NCI-H1436 (cell line): ENCODE measurements at places on chromosomes 5 and 9.

DNA sequence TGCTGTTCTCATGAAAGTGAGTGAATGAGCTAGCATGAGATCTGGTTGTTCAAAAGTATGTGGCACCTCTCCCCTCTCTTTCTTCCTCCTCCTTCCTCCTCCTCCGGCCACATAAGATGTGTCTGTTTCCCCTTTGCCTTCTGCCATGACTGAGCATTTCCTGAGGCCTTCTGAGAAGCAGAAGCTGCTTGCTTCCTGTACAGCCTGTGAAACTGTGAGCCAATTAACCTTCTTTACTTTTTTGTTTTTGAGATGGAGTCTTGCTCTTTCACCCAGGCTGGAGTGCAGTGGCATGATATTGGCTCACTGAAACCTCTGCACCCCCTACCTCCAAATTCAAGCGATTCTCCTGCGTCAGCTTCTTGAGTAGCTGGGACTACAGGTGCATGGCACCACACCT, 6.1 kb downstream of the S100Z start:
- no peak for DNase-seq

DNA sequence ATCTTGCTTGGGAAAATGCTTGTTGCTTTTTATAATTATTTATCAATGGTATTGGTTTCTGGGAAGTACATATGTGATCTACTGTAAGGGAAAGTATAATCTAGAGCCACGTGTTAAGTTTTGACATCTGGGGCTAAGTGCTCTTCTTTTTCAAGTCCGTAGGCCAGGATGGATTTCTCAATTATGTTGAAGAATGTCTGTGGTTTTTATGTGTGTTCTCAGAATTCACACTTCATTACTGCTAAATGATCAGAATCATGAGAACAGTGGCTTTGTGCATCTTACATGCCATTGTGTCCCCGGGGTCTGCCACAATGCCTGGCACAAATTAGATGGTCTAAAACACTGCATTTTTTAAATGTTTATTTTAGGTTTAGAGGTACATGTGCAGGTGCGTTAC, 14.5 kb upstream of the AUH start:
- no peak for DNase-seq

- no peak for DNase-seq
These were observed 399.3 kb downstream of the ADGRV1 start for GRCh38 chr5:90957906-90958305.

DNA sequence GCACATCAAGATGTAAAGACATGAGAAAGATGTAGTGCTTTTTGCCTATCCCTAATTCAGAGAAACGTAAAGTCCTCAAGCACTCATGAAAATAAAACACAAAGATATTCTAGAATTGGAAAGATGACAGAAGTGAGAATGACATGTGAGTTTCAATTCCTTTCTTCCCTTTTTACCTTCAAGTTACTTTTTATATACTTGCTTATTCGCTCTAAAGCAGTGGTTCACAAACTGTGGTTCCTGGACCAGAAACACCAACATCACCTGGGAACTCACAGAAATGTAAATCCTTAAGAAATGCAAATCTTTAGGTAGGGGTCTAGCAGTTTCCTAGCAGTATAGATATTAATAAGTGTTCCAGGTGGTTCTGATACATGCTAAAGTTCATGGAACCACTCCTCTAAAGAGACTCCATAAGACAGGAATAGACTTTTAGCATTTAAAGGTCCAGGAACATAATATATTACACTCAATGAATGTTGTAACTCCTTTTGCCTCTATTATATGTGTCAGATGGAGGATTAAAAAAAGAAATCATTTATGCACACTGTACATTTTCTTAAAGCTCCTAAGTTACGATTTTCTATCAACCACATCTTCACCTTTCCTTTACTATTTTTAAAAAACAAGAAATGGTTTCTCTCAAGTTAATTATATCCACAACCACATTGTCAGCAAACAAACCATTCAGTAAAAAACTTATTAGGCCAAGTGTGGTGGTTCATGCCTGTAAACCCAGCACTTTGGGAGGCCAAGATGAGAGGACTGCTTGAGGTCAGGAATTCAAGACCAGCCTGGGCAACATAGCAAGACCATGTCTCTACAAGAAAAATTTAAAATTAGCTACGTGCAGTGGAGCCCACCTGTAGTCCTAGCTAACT, 39.9 kb downstream of the ERP44 start:
- no peak for DNase-seq

DNA sequence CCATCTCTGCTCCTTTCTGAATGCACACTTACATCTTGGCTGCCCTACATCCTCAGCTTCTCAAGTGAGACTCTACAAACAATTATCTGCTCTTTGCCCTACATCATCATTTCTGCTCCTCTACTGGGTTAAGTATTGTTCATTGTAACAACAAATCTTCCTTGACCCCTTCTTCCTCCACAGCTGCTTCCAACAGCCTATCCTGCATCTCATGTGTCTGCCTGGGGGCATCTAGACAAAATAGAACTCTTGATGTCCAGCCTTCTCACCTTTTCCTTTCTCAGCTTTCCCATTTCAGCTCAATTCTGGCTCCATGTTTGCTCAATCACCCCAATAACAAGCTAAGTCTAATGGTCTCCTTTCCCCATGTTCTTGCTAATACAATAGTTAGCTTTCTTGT, 509.8 kb downstream of the DIRAS2 start:
- DNase-seq = no peak

- DNase-seq = peak; percentile 45
These were observed 8.9 kb downstream of the ARAP3 start for GRCh38 chr5:141672841-141673813.

- no peak for DNase-seq
These were observed 8.8 kb upstream of the ADRB2 start for GRCh38 chr5:148817606-148818005.

GRCh38 chr5:126056352-126056751, 366.9 kb upstream of the GRAMD2B start:
- no peak for DNase-seq

GRCh38 chr9:123662057-123662776, 267.7 kb downstream of the DENND1A start:
- DNase-seq = no peak

DNA sequence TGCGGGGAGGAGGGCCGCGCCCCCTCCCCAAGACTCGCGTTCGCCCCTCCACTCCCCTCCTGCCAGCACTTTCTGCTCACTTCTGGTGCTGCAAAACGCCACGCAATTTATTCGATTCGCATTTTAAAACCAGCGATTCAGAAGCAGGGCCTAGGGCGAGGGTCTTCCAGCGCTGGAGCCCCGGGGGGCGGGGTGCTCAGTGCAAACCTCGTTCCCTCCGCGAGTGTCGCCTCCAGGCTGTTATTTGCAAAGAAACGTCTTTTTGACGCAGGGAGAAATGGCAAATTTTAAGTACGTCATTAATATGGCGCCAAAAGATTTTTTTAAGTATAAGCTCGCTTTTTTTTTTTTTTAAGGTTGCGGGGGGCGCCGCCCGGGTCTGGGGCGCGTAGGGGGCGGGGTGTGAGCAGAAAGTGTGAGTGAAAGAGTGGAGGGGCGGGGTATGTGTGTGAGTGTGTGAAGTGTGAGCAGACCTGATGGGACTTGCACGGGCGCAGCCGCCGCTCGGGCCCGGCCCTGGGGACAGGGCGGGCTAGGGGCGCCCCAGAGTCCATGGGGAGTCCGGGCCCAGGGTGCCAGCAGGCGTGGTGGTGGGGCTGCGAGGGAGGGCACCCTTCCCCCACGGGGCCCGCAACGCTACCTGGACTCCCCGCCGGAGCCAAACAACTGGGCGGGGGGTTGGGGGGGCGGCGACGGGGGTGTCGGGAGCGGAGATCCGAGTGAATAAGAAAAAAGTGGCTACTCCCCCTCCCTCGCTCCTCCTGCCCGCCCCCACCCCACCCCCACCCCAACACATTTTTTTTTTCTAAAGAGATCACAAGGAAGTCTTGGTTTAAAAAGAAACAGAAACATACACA, at the start of gene JADE2:
JADE2 (plus strand) TSS at position 845 of the 857 bp plus-strand sequence. CDS start 10,188 bp downstream, outside the sequence.
- peak; percentile 41 for DNase-seq

- DNase-seq = no peak
These were observed 551.7 kb downstream of the RAB3C start for GRCh38 chr5:59134471-59135163.

- DNase-seq = no peak
These were observed 14.2 kb downstream of the SLC12A2 start for GRCh38 chr5:128097781-128098180.

GRCh38 chr9:35714579-35715252, 17.3 kb downstream of the TLN1 start:
- DNase-seq = no peak

DNA sequence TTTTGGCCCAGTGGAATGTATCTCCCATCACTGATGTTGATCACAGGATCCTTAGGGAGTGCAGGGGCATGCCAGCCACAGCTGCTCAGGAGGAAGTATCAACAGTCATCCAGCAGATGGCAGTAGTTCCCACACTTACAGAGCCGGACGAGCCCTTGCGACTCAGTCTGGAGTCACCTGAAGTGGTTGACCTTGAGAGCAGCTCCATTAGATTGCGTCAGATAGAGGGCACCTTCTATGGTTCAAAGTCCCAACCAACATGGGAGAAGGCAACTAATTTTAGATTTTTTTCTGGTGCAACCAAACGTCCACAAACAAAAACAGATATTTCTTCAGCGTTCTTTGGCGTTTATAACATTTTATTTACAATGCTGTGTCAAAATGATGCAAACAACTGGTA, 124.5 kb downstream of the EGFLAM start:
- DNase-seq = peak; percentile 65

- DNase-seq = no peak
These were observed 89.3 kb downstream of the PLK2 start for GRCh38 chr5:58370606-58371005.

DNA sequence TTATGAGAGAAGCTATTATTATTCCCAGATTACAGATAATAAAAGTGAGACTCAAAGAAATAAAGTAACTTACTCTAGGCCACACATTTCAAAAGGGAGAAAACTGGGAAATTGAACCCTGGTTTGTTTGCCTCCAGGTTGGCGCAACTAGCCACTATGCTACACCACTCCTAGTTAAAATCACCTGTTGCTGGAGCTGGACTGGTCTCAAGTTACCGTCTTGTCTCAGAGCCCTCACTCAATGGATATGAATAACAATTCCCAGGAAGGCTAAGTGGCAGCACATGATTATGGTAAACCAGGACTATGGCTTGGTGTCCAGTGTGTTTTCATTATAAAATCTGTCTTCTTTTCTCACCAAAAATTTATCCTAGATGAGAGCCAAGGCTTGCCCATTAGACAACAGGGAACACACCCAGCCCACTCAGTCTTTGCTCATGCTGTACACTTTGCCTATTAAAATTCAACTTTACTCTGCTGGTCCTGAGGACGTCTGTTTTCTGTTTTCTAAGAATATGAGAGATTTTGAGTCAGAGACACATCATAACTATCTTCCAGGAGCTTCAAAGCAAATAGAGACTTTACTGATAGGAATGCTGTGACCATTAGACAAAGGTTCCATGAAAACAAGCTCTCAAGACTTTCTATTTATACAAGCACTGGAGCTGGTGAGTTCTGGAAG, 58.1 kb downstream of the ADRB2 start:
- no peak for DNase-seq

GRCh38 chr5:23437011-23437410, 70.4 kb upstream of the PRDM9 start:
- DNase-seq = no peak

DNA sequence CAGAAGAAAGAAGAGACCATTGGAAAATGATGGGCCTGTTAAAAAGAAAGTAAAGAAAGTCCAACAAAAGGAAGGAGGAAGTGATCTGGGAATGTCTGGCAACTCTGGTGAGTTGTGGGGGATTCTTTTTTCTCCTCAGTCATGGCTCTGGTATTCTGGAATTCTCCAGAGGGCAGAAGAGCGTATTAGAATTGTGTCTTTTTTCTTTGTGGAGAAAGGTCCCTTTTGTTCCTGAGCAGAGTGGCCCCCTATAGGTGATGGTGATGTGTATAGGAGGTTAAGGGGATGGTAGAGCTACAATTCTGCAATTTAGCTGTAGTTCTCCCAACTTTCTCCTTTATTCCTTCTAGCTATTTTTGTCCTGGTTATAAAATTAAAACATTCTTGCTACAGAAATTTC, 1.6 kb upstream of the DHFR start:
- no peak for DNase-seq

DNA sequence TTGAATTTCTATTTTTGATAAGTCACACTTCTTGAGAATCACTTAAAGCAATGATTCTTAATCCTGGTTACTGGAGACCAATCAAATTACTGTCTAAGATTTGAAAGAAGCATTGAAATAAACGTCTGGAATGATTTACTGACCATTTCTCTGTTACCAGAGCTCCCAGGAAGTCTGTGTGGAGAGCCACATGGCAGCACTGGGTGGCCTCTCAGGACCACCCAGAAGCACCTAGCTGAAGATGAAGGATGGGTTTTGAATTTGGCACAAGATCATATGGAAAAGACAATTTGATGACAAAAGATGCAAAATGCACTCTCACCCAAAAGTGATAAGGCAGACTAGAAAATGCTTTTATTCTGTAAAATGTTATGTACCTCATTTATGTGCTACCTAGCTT, 30.4 kb downstream of the IARS1 start:
- DNase-seq = no peak

- DNase-seq = no peak
These were observed 9.7 kb upstream of the ORM1 start for GRCh38 chr9:114313186-114313585.

- DNase-seq = no peak
These were observed 245.1 kb upstream of the MEF2C start for GRCh38 chr5:89128092-89128491.

GRCh38 chr5:143554918-143555477, 151.5 kb upstream of the NR3C1 start:
- no peak for DNase-seq

GRCh38 chr5:143558048-143558447, 154.6 kb upstream of the NR3C1 start:
- DNase-seq = no peak

DNA sequence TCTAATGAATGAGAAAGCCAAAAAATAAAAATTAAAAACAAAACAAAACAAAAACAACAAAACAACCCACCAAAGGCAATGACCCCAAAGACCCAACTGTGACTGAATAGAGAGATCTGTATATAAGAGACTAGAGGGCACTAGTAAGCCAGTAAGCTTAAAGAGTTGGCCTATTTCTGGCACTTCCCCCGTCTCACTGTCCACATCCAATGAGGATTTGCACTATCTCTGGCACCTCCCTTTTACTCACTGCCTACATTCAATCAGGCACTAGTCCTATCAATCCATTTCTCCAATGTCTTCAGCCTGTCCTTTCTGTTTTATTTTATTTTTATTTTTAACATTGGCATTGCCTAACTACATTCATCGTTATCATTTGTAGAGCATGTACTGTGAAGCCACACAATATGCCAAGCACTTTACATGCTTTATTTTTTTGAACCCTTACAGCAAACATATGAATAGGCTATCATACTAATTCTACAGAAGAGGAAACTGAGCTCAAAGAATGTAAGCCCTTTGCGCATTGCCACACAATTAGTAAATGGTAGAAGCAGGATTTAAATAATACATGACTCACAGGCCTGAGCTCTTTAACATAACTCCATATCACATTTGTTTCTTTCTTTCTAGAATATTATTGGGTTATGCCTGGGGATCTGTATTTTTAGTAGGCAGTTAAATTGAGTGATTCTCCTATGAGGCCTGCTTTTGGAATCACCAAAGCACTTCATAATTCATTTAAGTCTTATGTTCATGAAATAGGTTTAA, 70.0 kb downstream of the C6 start:
- DNase-seq = no peak

GRCh38 chr5:59592101-59592500, 301.4 kb downstream of the PDE4D start:
- no peak for DNase-seq
